ENCODE measurements at places on chromosomes 13 and 19. TPM values are rescaled to one million over a fixed set of nuclear protein-coding genes. Genes with fewer than 3 reads are reported as not detected.
A peak's percentile ranks its signal among the peaks of the same experiment; 100 is the strongest.

DNA sequence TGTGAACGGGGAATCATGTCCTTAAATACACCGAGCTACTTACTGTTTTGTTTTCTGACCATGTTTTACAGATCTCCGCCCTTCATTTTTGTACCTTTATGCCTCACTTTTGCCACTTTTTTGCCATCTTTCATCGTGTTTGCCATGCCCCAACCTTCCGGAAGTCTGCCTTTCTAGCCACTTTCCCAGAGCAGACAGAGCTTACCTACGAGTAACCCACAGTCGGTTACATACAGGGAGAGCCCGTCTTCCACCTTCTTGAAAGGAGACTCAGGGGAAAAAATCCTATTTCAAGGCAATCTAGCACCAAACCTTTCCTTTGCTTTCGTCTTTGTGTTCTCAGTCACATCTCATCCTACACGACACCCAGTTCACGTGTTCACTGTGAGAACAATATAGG, 26.1 kb downstream of the RFPL4AL1 start:
- no peak overlapping the region for H3K27ac ChIP-seq
- H3K36me3 ChIP-seq: no peaks in the 10 kb centered on the region

DNA sequence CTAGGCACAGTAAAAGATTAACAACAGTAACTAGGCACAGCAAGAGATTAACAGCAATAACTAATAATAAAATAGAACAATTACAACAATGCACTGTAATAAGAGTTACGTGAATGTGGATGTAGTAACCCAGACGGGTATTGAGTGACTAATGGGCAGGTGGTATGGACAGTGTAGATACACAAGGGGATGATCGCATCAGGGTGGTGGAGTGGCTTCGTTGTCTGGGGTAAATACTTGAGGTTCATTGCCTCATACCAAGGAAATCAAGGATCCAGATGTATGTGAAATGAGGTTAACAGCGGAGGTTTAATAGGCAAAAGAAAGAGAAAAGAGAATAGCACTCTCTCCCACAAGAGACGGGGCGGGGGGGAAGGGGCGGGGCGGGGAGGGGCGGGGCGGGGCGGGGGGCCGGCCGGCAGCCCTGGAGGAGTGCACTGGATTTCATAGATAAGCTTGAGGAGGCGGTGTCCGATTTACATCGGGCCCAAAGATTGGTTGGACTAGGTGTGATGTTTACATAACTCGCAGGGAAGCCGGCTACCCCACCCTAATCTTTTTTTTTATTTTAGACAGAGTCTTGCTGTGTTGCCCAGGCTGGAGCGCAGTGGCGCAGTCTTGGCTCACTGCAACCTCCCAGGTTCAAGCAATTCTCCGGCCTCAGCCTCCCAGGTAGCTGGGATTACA, 106.3 kb downstream of the KCTD15 start:
- no peak overlapping the region for H3K4me3 ChIP-seq
- no peaks in the 10 kb centered on the region for H3K4me1 ChIP-seq
- no peak for DNase-seq
- H3K27me3 ChIP-seq: no peaks in the 10 kb centered on the region

DNA sequence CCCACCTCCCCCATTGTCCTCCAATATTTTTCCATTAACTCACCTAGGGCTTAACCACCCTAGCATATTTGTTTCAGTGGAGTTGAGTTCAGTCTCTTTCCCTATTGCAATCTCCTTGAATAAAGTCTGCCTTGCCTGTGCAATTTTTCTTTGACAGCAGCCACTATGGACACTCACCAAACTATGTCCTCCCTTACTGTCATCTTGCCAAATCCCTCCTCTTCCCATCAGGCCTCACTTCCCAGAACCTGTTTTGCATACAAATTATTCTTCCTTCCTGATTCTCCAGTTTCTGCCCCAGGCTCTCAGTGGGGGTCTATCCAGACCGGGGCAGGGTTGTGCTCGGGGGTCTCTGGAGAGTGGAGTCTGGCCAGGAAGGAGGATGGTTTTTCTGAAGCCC, 2.2 kb upstream of the LYPD5 start:
- no peaks in the 10 kb centered on the region for H3K36me3 ChIP-seq
- no peak overlapping the region for H3K27ac ChIP-seq
- no peaks in the 10 kb centered on the region for H3K4me1 ChIP-seq
- DNase-seq: no peak
- H3K4me3 ChIP-seq: no peak overlapping the region

DNA sequence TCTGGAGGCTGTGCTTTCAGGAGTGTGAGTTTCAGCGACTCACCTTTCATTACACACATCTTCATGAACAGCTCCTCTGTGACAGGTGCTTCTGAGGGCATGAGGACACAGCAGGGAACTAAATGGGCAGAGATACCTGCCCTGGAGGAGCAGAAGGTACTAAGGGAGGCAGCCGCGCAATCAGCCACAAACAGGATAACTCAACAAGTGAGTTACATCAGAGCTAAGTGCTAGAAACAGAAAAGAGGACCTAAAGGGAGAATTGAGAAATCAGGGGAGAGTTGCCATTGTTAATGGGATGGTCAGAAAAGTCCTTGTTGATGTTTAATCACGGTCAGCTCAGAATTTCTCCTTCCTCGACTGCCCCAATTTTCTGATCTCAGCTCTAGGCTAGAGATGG, 42.5 kb downstream of the SYDE1 start:
- peak; percentile 32 for DNase-seq
- H3K4me3 ChIP-seq: no peak overlapping the region
- no peaks in the 10 kb centered on the region for H3K27me3 ChIP-seq
- no peak overlapping the region for H3K27ac ChIP-seq
- no peaks in the 10 kb centered on the region for H3K4me1 ChIP-seq

DNA sequence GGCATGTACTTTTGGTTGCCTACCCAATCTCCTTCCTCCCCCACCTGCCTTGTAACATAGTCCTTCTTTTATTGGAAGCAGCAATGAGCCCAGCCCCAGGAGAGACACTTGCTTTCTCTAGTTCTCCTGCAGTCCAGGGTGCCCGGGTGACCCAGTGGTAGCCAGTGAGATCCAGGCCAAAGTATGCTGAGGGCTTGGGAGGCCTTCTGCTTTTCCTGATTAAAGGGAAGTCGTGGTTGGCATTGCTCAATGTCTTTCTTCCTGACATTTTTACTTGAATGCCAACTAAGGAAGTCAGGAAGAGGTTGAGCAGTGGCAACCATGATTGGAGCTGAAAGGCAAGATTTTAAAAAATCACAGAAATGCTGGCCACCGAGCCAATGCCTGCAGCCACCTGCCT, 25.7 kb downstream of the CNMD start:
- no peaks in the 10 kb centered on the region for H3K4me1 ChIP-seq
- H3K4me3 ChIP-seq: no peak overlapping the region
- peak; percentile 35 for DNase-seq
- H3K27ac ChIP-seq: no peak overlapping the region
- no peaks in the 10 kb centered on the region for H3K36me3 ChIP-seq

The BIVM gene
- total RNA-seq: not detected

The CBY2 gene
- total RNA-seq: not detected

Data from Karpas-422 (cell line).